Glutamatergic neuron (in vitro differentiated cells): ENCODE measurements at places on chromosomes 3 and 15.

DNA sequence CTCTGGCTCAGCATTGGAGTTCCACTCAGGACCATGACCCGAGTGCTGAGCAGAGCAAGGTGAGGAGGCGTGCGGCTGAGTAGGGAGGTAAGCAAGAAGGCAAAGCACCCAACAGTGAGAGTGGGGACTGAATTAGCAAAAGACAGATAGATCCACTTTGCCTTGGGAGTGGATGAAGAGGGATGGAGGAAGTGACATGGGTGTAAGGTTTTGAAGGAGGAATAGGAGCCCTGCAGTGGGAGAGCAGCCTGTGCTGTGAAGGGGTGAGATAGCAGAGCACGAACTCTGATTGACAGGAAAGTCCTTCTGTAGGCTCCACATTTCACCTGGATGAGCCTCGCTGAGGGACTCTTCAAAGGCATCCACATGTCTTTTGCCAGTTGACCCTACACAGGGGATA, 522.6 kb downstream of the NTRK3 start:
- no peak overlapping the region for H3K27ac ChIP-seq
- H3K27me3 ChIP-seq: peaks cover 4% of the 10 kb centered on the region
- no peak overlapping the region for H3K4me3 ChIP-seq
- H3K36me3 ChIP-seq: no peaks in the 10 kb centered on the region

- H3K4me1 ChIP-seq: no peaks in the 10 kb centered on the region
- peak; percentile 85 for DNase-seq
- no peak overlapping the region for H3K4me3 ChIP-seq
- no peak overlapping the region for H3K27ac ChIP-seq
- H3K27me3 ChIP-seq: peaks cover 16% of the 10 kb centered on the region
Observed at GRCh38 chr3:50542177-50543034, 25.1 kb downstream of the C3orf18 start.

- H3K4me1 ChIP-seq: peaks cover 23% of the 10 kb centered on the region
- no peak for DNase-seq
- no peak overlapping the region for H3K27ac ChIP-seq
- H3K36me3 ChIP-seq: no peaks in the 10 kb centered on the region
- H3K27me3 ChIP-seq: peaks cover 10% of the 10 kb centered on the region
- no peak overlapping the region for H3K4me3 ChIP-seq
Observed at GRCh38 chr15:64807751-64808222, 17.7 kb downstream of the PIF1 start.

DNA sequence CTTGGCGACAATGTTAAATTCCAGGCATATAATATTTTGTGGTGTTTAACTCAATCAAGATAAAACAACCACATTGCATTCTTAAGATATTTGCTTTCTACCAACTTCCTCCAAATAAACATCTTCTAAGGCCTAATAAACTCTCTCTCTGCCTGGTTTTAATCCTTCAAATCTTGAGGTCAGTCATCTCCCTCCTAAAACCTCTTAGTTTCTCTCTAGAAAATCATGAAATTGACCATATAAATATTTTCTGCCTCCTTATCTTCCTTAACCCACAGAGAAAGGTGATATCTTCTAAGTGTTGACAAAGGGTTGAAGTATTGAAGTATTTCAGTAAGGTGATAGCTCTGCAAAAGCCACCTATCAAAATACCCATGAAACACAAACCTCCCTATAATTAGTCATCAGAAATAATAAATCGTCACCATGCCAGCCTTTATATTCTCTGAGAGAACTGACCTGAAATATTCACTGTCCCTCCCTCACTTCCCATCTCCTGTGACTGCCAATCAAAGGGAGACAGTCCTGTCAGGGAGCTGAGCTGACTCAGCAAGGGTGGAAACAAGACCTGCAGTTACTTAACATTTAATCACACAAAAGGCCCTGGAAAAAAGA, 1261.1 kb downstream of the ROBO1 start:
- no peak for DNase-seq
- no peaks in the 10 kb centered on the region for H3K27me3 ChIP-seq
- H3K36me3 ChIP-seq: no peaks in the 10 kb centered on the region
- peaks cover 19% of the 10 kb centered on the region for H3K4me1 ChIP-seq
- peak overlapping the region; percentile 62 for H3K27ac ChIP-seq

DNA sequence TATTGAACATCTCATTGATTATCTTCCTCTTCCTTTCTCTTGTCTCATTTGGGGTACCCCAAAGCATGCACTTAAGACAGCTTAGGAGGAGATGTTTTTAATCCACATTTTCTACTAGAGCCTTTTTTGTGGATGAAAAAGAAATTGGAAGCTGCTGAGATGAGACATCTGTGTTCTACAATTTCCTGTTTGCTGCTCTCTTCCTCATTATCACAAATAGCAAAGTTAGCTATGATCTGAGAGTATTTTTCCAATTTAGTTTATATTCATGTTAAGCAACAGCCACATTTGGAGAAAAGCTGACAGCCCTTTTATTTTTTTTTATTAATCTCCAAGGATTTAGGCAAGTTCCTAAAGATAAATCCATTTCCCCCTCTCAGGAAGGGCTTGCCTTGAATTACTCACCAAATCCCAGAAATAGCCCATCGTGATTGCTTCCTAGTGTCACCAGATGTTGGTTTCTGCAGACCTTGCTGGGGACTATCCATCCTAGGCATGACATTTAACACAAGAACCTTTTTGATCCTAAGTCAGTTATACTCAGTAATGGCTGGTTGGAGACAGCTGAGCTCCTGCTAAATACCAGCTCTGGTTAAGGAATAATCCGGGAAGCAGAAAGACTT, 70.8 kb upstream of the FILIP1L start:
- no peak for DNase-seq
- no peak overlapping the region for H3K27ac ChIP-seq
- no peaks in the 10 kb centered on the region for H3K27me3 ChIP-seq
- no peak overlapping the region for H3K4me3 ChIP-seq
- no peaks in the 10 kb centered on the region for H3K4me1 ChIP-seq

DNA sequence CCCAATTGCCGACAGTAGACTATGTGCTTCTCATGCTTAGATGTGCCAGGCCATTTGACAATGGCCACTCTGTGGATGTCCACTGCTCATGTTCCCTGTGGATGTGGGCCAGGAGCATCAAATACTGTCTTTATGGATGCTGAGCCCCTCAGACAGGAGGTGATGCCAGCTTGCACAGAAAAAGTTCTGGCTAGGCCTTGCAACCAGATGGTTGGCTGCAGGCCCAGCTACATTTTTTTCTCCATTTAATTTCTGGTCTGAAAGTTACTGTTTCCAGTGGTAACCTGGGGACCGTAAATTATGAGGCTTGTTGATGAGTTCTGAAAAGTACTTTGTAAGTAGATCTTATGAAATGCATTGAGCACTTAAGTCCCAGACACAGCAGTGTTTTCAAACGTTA, 228.5 kb downstream of the CHL1 start:
- no peak for DNase-seq
- H3K4me3 ChIP-seq: no peak overlapping the region
- no peaks in the 10 kb centered on the region for H3K27me3 ChIP-seq
- no peak overlapping the region for H3K27ac ChIP-seq

- H3K36me3 ChIP-seq: no peaks in the 10 kb centered on the region
- peaks cover 27% of the 10 kb centered on the region for H3K27me3 ChIP-seq
- no peak for DNase-seq
- no peak overlapping the region for H3K4me3 ChIP-seq
Observed at GRCh38 chr3:13077431-13078162, 4.4 kb upstream of the IQSEC1 start.

- DNase-seq: no peak
- H3K4me1 ChIP-seq: no peaks in the 10 kb centered on the region
- H3K4me3 ChIP-seq: no peak overlapping the region
Observed at GRCh38 chr15:41982133-41982930, 10.0 kb upstream of the EHD4 start.

DNA sequence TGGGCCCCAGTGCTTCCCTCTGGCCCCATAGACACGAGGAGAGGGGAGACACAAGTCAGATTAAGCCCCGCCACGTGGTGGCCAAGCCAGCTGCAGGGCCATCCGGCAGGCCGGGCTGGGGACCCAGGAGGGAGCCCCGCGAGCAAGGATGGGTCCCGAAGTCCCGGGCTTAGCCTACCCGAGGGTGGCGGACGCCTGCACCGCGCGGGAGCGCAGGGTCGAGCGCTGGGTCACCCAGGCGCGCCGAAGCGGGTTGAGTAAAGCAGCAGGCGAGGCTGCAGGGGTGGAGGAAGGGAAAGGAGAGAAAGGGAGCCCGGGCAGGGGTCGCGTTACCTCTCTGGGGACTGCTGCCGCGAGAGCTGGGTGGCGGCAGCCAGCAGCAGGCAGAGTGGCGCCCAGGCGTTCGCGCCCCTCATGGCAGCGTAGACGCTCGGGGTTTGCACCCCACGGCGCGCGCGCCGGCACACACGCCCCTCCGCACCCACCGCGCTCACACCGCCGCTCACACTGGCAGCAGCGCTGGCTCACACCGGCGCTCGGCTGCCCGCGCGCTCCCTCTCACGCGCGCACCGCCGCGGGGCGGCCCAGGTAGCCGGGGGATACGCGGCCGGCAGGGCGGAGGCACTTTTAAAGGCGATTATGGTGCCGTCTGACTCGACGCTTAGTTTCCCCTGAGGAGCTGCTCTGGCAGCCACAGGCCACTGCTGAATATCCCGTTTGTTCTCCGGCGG, at the start of gene PCOLCE2:
TSS of gene PCOLCE2 (minus strand) at position 603 of the 731 bp plus-strand sequence. CDS start at position 416, 187 bp downstream.
- DNase-seq: peak; percentile 65
- H3K27ac ChIP-seq: peak within 1 kb of the TSS; percentile 92
- H3K4me3 ChIP-seq: peak within 1 kb of the TSS; percentile 88
- H3K36me3 ChIP-seq: no peaks in the 10 kb centered on the region
- H3K4me1 ChIP-seq: peaks cover 12% of the 10 kb centered on the region
- peaks cover 6% of the 10 kb centered on the region for H3K27me3 ChIP-seq

GRCh38 chr3:104933972-104934371, 432.7 kb upstream of the ALCAM start:
- H3K27me3 ChIP-seq: no peaks in the 10 kb centered on the region
- DNase-seq: no peak
- H3K27ac ChIP-seq: no peak overlapping the region
- H3K4me1 ChIP-seq: no peaks in the 10 kb centered on the region

GRCh38 chr15:51765751-51766150, 14.4 kb downstream of the TMOD2 start:
- H3K36me3 ChIP-seq: peaks cover 10% of the 10 kb centered on the region
- H3K27me3 ChIP-seq: no peaks in the 10 kb centered on the region
- no peak overlapping the region for H3K27ac ChIP-seq
- no peaks in the 10 kb centered on the region for H3K4me1 ChIP-seq
- no peak for DNase-seq
- no peak overlapping the region for H3K4me3 ChIP-seq

- no peak overlapping the region for H3K4me3 ChIP-seq
- peaks cover 2% of the 10 kb centered on the region for H3K4me1 ChIP-seq
- DNase-seq: no peak
- no peaks in the 10 kb centered on the region for H3K27me3 ChIP-seq
Observed at GRCh38 chr15:100801256-100801900, 78.3 kb upstream of the ALDH1A3 start.

DNA sequence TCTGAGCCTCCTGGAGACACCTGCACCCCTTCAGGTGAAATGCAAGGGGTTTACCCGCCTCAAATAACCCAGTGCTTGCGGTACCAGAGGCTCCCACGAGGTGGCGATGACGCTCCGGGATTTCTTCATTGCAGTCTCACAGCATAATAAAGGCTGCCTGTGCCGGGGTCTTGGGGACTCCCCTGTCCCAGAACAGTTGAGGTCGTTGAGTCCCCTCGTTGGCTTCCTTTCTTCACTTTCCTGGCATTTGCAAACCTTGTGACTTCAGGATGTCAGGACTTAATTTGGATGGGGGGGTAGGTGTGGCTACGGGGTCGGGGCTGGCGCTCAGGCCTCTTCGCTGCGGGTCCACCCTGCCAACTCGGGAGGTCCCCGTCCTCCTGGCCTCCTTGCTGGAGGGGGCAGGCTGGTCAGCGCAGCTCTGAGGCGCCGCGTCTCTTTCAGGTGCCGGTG, 1.3 kb downstream of the GNAT1 start:
- H3K27me3 ChIP-seq: peaks cover 7% of the 10 kb centered on the region
- no peak overlapping the region for H3K4me3 ChIP-seq
- H3K4me1 ChIP-seq: no peaks in the 10 kb centered on the region
- no peaks in the 10 kb centered on the region for H3K36me3 ChIP-seq
- no peak overlapping the region for H3K27ac ChIP-seq
- peak; percentile 87 for DNase-seq

DNA sequence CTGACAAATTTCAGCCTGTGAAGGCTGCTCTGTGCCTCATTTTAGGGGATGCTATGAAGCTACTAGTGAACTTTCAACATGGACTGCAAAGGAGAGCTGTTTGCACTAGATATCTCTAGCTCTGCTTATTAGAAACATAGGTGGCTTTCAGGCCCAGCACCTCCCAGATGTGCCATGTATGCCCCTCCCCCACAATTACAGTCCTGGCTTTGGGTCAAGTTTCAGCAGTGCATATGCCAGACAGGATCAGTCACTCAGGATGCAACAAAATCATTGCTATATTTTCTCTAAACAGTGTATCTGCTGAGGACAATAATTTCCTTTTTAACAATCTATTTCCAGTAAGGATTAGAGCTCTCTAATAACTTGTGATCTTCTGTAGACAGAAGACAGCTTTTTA, 178.8 kb upstream of the STAC start:
- no peak overlapping the region for H3K4me3 ChIP-seq
- peak; percentile 20 for DNase-seq
- no peaks in the 10 kb centered on the region for H3K27me3 ChIP-seq
- H3K36me3 ChIP-seq: no peaks in the 10 kb centered on the region

GRCh38 chr15:99433757-99434450, 131.9 kb upstream of the MEF2A start:
- H3K27me3 ChIP-seq: no peaks in the 10 kb centered on the region
- no peak overlapping the region for H3K4me3 ChIP-seq
- H3K36me3 ChIP-seq: peaks cover 3% of the 10 kb centered on the region
- peaks cover 2% of the 10 kb centered on the region for H3K4me1 ChIP-seq
- no peak overlapping the region for H3K27ac ChIP-seq
- DNase-seq: peak; percentile 17

GRCh38 chr15:40054855-40055575, 16.0 kb upstream of the SRP14 start:
- no peak for DNase-seq
- no peaks in the 10 kb centered on the region for H3K27me3 ChIP-seq
- H3K4me1 ChIP-seq: no peaks in the 10 kb centered on the region
- H3K27ac ChIP-seq: no peak overlapping the region

DNA sequence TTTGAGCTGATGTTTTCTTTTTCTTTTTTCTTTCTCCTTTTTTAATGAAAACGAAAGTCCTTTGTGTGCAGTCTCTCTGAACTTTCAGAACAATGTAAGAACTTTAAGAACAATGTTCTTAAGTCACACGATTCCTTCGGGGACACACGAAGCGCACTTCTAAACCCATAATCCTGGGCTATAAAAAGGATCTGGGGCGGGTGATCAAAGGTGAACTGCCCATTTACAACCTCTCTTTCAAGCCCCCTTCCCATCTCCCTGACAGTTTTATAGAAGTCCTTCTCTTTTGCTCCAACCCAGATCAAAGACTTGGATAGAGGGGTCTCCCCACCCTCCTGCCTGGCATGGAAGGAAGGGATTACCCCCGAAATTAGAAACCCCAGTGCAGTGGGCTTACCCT, 126.8 kb downstream of the BDH1 start:
- no peak overlapping the region for H3K27ac ChIP-seq
- H3K36me3 ChIP-seq: peaks cover 4% of the 10 kb centered on the region
- H3K4me3 ChIP-seq: no peak overlapping the region
- H3K27me3 ChIP-seq: peaks cover 9% of the 10 kb centered on the region
